ENCODE measurements at places on chromosomes 13 and 19. TPM values are rescaled to one million over a fixed set of nuclear protein-coding genes. Genes with fewer than 3 reads are reported as not detected.

PRR19 gene
- polyA plus RNA-seq = not detected

PRR20C gene
- polyA plus RNA-seq = not detected

TRIP10 gene
- polyA plus RNA-seq = 261 TPM

ADGRE2 gene
- 0.23 TPM for polyA plus RNA-seq

ZSCAN5B gene
- not detected for polyA plus RNA-seq

RFPL4A gene
- not detected for polyA plus RNA-seq

ZNF566 gene
- 10.0 TPM for polyA plus RNA-seq

CAPN12 gene
- polyA plus RNA-seq = 1.0 TPM

MISP gene
- polyA plus RNA-seq = 53.3 TPM

NCAN gene
- not detected for polyA plus RNA-seq

HSPB6 gene
- polyA plus RNA-seq = 73.9 TPM

TEX29 gene
- 1.6 TPM for polyA plus RNA-seq

ZNF682 gene
- polyA plus RNA-seq = 2.1 TPM

LILRA6 gene
- 0.43 TPM for polyA plus RNA-seq

NLRP9 gene
- not detected for polyA plus RNA-seq

SULT2A1 gene
- polyA plus RNA-seq = 23.7 TPM

CD33 gene
- 7.9 TPM for polyA plus RNA-seq

ZNF66 gene
- not detected for polyA plus RNA-seq

MEIOSIN gene
- polyA plus RNA-seq = not detected

KIR3DL1 gene
- polyA plus RNA-seq = not detected

CEACAM4 gene
- polyA plus RNA-seq = 0.51 TPM

CEACAM20 gene
- polyA plus RNA-seq = not detected

MAP2K7 gene
- polyA plus RNA-seq = 23.3 TPM

OR4F17 gene
- polyA plus RNA-seq = not detected

SCN1B gene
- polyA plus RNA-seq = 15.3 TPM

RPL13A gene
- polyA plus RNA-seq = 3,431 TPM

C1QTNF9B gene
- polyA plus RNA-seq = not detected

CYP4F2 gene
- not detected for polyA plus RNA-seq

TUBA3C gene
- polyA plus RNA-seq = not detected

All from aorta (tissue), 5 donors.